ENCODE measurements at places on chromosomes 12 and 14.

DNA sequence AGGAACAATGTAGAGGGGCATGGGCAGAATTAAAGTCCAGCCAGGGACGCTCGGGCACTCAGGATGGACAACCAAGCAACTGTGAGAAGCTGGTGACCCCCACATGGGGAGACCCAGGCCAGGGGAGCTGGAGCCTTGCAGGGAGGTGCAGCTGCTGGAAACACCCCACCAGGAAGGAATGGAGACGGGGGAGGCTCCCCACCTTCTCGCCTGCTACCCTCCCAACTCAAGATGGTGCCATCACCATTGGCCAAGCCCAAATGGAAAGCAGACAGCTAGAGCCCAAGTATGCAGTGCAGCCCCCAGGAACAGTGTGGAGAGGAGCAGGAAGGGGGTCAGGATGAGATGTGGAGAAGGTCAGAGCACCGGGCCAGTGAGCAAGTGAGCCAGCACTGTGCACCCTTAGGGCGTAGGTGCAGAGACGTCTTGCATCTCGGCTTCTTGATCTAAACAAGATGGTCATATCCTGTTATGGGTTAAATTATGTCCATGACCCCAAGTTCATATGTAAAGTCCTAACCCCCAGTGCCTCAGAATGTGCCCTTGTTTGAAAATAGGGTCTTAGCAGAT is 159.5 kb downstream of the RIMBP2 start:
- DNase-seq = no peak

DNA sequence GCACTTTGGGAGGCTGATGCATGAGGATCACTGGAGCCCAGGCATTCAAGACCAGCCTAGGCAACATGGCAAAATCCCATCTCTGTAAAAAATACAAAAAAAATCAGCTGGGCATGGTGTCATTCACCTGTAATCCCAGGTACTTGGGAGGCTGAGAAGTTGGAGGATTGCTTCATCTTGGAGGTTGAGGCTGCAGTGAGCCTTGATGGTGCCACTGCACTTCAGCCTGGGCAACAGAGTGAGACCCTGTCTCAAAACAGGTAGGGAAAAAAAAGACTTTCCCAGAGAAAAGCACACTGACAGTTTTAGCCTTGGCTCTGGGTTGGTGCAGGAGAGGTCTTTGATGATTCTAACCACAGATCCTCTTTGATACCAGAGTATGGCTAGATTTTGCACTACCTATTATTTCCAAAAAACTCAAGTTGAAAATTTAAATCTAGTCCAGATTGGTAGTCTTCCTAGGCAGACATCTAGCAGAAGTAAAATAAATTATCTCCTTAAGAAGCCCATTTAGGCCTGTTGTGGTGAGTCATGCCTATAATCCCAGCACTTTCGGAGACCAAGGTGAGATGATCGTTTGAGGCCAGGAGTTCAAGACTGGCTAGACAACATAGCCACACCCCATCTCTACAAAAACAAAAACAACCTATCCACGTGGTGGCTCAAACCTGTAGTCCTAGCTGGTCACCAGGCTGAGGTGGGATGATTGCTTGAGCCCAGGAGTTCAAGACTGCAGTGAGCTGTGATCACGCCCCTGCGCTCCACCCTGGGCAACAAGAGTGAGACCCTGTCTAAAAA is 18.6 kb downstream of the LARP4 start:
- no peak for DNase-seq

GRCh38 chr12:75587340-75588106 is 76.1 kb upstream of the KRR1 start:
- no peak for DNase-seq

DNA sequence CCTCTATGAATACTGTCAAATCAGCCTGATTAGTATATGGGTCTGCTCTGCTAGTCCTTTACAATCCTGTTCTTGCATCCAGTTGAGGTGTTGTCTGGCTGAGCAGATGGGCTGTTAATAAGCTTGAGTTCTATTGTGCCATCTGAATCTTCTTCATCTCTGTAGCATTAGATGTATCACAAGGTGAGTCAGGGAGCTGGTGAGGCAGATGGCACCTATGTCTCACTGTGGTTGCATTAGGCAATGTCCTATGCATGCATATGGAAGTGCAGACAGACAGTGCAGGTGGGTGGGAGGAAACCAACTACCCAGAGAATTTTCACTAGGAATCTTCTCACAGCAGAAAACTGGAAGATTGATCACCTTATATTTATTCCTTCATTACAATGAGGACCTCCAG is 165.7 kb upstream of the STXBP6 start:
- no peak for DNase-seq

DNA sequence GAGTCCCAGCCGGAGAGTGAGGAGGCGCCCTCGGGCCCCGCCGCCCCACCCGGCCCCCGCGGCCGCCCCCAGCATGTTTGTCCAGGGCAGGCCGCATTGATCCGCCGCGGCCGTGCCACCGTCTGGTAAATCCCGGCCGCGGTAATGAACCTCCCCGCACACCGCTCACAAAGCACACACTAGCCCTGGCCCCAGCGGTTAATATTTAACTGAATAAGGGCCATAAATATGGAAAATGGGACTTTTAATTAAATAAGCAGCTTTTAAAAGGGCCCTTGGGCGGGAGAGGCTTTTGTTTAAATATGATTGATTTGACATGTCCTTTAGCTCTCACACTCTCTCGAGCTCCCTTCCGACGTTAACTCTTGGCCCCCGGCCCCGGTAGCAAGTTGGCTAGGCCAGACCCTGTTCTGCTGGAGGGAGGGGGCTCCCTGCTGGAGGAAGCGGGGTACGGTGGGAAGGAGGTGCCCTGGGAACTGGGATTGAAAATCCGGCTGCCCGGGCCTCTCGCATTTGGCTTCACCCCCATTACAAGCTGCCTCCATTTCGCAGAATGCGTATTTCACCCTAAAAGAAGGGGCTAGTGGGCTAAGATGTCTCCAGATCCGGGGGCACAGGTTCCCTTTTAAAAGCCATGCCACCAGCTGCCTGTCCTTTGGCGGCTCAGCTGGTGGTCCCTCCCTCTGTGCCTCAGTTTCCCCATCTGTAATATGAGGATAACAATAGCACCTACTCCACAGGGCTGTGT is 199.8 kb downstream of the RBM19 start:
- no peak for DNase-seq

- DNase-seq = no peak
These were observed 143.1 kb downstream of the PCNX1 start for GRCh38 chr14:71050227-71050823.

DNA sequence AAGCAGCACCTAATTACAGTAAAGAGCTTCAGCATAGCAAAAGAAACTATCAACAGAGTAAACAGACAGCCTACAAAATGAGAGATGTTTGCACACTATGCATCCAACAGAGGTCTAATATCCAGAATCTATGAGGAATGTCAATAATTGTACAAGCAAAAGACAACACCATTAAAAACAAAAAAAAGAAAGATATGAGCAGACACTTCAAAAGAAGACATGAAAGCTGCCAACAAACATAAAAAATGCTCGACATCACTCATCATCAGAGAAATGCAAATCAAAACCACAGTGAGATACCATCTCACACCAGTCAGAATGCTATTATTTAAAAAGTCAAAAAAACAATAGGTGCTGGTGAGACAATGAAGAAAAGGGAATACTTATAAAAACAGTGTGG is 273.1 kb downstream of the TMTC2 start:
- DNase-seq = no peak

DNA sequence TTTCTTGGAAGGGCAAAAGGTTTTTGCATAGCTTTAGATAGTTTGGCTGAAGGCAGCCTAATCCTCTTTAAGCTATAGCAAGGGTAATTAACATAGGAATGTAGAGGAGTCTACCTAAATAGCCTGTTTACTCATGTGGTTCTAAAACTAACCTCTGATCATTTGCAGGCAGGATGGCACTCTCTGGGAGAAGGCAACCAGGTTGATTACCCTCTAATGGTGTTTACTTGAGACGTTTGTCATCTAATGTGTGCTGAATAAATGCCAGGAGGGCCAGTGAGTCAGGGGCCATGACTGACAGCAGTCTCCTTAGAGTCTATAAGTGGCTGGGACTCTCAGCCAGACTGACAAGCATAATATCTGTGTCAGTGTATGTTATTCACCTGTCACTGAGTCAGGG is 286.4 kb downstream of the PCNX1 start:
- DNase-seq = no peak

- no peak for DNase-seq
These were observed 130.8 kb downstream of the TMX1 start for GRCh38 chr14:51370758-51371386.

DNA sequence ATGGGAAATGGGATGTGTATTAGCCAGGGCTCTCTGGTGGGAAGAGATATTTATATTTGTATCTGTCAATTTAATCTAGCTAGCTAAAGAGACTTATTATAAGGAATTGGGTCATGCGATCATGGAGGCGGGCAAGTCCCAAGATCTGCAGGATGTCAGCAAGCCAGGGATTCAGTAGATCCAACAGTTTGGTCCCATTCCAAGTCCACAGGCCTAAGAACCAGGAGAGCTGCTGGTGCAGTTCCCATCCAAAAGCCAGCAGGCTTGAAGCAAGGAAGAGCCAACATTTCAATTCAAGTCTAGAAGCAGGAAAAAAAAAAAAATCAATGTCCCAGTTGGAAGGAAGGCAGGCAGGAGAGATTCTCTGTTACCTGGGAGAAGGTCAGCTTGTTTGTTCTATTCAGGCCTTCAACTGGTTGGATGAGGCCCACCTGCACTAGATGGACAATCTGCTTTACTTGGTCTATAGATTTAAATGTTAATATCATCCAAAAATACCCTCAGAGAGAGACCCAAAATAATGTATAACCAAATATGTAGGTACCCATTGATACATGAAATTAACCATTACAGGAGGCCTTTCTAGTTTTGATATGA is 60.7 kb upstream of the BCAT1 start:
- DNase-seq = no peak

DNA sequence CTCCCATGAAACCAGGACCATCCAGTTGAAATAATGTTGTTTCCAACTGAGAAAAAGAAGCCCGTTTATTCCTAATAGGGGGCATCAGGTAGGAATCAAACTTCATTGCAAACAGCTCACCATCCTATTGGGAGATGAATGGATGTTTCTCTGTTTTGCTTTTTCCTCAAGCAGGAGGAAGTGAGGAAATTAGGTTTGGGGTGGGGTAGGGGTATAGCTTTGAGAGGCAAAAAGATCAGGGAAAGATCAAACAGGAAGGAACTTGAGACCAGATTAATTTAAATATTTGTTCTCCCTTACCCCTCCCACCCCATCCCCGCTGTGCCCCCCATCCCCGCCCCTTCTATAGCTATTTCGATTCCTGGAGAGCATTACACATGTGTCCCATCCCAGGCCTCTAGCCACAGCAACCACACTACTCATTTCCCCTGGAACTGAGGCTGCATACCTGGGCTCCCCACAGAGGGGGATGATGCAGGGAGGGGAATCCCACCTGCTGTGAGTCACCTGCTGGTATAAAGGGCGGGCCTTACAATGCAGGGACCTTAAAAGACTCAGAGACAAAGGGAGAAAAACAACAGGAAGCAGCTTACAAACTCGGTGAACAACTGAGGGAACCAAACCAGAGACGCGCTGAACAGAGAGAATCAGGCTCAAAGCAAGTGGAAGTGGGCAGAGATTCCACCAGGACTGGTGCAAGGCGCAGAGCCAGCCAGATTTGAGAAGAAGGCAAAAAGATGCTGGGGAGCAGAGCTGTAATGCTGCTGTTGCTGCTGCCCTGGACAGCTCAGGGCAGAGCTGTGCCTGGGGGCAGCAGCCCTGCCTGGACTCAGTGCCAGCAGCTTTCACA is at the start of gene IL23A:
Gene IL23A (plus strand): TSS at position 577 of the 850 bp plus-strand sequence. CDS start 161 bp downstream, at position 738.
- no peak for DNase-seq

GRCh38 chr12:51200806-51201205 is 17.1 kb downstream of the POU6F1 start:
- no peak for DNase-seq

DNA sequence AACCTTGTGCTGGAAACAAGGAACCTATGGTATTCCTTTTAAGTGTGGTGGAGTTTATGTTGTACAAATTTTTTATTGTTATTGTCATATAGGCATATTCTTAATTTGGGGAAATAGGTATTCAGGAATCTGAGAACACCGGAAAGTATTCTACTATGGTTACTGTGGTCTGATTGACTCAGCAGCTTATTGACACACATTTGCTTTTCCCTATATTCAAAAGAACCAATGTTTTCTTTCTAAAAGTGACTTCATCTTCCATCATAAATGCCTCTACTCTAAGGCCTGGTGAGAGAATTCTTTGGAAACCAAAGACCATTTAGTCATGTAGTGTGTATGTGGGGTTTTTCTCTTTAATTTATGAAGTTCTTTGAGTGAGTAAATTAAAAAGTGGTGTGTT is 474.8 kb downstream of the TMTC2 start:
- no peak for DNase-seq

DNA sequence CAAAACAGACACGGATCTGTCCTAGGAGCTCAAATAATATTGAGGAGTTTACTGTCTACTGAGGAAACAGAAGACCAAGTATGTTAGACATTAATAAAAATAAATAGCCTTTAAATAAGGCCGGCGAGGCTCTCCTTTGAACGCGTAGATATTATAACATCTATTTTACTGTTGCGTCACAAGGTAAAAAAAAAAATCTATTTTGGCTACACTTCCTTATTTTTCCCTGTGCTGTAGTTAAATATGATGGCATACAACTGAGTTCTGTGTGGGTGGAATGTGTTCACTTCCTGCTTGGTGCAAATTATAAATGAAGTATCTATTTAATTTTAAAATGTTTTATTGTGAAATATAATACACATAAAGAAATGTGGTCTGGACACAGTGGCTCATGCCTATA is 17.2 kb upstream of the RAD52 start:
- DNase-seq = no peak

Measured in hypothalamus (tissue), 51 donors.